ENCODE measurements at places on chromosomes 4 and X. TPM values are rescaled to one million over a fixed set of nuclear protein-coding genes. Genes with fewer than 3 reads are reported as not detected.

The TGIF2LX gene
- not detected for total RNA-seq

The XPNPEP2 gene
- 0.31 TPM for total RNA-seq

The DCAF8L1 gene
- total RNA-seq, result not detected

The FGFR3 gene
- total RNA-seq, result 14.7 TPM

The IL2 gene
- total RNA-seq, result not detected

The MFAP3L gene
- 13.9 TPM for total RNA-seq

The MEPE gene
- total RNA-seq, result 0.16 TPM

The SLC10A7 gene
- total RNA-seq, result 18.4 TPM

The ADH7 gene
- not detected for total RNA-seq

The ZFX gene
- total RNA-seq, result 72.2 TPM

All from occipital lobe (tissue), 3 donors.